Common myeloid progenitor, CD34-positive (primary cell): ENCODE measurements at places on chromosomes 3 and 15.

GRCh38 chr3:156460206-156460611 lies 94.7 kb downstream of the SSR3 start:
- peak; percentile 86 for DNase-seq

GRCh38 chr15:31554261-31554660 lies 227.6 kb downstream of the KLF13 start:
- no peak for DNase-seq

GRCh38 chr15:63390689-63391088 lies 9.0 kb upstream of the CA12 start:
- no peak for DNase-seq

- no peak for DNase-seq
Observed at GRCh38 chr3:9231471-9231870, 18.0 kb downstream of the SRGAP3 start.

- no peak for DNase-seq
Observed at GRCh38 chr3:41874022-41874421, 87.9 kb downstream of the ULK4 start.

DNA sequence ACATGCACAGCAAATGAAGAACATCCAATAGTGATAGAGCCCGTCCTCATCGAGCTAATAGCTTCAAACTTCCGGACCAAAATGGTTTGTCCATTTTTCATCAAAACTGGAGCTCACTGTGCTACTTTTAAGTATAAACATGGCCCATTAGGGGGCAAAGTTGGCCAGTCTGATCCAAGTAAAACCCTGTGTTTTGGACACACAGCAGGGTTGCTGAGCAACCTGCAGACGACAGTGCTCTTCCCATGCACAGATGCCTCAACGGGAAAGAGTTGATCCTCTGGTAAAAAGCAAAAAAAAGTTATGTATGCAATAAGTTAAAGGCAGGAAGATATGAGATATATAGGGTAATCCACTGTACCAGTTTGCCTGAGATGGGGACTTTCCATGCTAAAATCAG lies 244.0 kb upstream of the THBS1 start:
- DNase-seq, result no peak

DNA sequence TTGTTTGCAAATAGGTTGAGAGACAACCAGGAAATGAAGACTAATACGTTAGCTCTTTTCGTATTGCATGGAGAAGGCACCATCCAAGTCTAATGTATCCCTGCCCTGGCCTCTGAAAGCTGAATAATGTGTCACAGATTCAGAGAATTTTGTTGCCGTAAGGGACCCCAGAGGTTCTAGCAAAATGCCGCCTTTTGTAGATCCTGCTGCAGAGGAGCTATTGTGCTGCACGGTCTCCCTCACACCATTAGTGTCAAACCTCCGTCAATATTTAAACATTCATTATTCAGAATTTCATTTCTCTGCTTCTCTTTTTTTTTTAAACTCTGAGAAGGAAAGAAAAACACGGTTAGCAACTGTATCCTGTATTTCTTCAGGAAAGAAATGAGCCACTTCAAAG lies 238.7 kb downstream of the EPHB1 start:
- DNase-seq, result no peak

GRCh38 chr15:40344631-40345120 lies 3.9 kb upstream of the CCDC9B start:
- peak; percentile 57 for DNase-seq

DNA sequence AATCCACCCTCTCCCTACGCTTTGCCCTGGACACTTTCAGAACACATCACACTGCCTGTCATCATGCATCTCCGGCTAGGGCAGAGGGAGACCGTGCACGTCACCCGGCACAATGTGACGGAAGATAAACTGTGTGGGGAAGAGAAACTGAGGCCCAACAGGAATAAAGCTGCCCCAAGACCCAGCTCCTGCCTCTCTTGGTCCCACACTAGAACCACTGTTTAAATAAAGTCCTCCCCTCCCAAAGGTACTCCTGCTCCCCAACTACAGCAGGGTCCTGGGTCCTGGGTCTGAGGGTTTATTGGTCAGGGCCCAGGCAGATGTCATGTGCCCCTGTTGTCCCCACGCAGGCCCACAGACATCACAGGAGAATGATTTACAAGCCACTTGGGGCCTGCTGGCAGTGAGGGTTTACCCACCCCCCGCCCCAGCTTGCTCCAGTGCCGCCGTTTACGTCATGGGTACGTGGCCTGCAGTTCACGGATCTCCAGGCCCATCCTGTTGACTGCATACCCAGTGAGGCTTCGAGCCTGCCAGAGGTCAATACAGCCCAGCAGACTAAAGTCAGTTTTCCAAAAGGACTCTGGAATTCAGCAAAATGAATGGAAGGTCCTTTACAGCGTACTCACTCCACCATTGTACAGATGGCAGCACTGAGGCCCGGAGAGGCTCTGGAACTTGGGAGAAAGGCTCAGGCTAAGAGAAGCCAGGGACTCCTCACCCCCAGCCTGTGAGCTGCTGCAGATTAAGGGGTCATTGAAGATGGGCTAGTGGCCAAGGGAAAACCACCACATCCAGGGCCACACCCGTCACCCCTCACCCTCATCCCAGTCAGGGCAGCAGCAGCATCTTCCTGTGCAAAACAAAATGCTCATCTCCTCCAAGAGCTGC lies 23.2 kb downstream of the ALS2CL start:
- no peak for DNase-seq

DNA sequence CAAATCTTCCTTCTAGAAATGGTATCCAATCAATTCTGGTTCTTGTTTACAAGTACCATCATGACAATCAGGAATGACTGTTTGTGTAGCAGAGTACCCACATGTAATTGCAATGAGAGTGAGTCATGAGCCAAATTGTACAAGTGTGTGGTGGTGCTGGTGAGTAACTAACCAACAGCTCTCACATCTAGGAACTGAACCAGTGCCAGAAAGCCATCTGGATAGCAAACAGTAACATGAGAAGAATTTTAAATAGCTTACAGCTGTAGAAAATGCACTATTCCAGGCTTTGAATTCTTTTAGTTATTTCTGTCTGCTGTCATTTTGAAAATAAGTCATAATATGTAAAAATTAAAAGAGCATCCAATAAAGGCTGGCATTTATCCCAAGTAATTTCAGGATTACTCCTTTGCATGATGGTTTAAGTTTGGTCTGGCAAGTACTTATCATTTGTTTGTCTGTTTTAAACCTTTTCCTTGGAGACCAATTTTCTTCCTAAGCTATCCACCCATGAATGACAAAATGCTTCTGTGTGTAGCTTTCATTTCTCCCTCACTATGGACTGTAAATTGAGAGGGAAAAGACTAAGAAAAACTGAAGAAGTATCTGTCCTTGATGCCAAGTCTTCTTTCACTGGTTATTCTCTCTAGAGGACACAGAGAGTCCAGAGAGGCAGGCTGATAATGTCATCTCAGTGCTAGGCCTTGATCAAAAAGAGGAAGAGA lies 60.0 kb downstream of the PIK3CB start:
- DNase-seq, result peak; percentile 75

DNA sequence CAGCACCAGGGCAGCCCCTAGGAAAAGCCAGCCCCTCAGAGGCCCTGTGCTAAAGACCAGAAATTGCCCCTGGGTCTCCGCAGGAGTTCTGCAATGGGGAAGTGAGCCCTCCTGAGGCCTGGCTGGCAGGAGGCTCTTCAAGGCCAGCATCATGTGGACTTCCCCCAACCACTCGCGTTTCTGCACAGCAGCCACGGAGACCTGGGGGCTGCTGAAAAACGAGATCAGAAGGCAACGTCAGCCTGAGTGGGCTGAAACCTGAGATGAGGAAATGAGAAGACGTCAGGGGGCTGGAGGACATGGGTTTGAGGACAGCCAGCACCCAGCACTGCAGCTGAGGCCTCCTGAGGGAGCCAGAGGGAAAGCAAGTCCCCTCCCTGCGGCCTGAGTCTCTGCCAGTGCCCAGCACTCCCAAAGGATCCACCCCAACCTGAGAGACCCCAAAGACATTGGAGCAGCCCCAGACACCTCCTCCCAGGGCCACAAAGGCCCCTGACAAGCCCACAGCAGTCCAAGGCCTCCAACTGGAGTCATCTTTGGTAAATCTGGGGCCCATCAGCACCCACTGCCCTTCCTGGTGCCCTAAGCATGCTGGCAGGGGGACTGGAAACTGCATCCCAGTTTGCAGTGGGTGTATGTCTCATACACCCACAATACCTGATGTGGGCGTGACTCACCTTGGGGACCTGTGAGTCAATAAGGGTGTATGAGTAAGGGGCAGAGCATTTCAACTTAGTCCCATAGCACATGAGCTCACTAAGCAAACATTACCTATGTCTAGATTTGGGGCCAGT lies 29.2 kb upstream of the CYP11A1 start:
- peak; percentile 87 for DNase-seq

DNA sequence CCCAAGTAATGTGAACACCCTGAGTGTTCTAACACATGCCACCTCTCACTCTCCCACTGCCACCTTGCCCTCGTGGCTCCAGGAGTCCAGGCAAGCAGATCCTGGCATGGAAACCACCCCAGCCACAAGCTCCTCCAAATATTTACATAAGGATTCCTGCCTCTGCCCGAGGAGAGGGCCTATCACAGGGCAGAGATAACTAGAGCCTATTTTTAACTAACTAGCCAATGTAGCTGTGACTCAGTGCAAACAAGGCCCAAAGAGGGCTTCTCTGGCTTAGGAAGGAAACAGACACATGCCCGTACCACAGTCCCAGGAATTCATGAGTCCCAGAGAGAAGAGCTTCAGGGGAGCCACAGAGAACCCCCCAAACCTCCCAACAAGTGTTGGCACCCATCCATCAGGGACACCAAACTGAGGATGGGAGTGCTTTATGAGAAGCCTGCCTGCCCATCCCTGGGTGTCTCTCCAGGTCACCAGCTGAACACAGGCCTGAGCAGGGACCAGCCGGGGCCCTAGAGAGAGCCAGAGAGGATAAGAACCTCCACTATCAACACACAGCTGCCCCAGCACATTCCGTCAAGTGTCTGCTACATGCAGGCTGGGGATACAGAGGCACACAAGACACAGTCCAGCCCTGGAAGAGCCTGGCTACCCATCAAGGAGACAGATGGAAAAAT lies 9.2 kb downstream of the FYCO1 start:
- DNase-seq, result no peak

DNA sequence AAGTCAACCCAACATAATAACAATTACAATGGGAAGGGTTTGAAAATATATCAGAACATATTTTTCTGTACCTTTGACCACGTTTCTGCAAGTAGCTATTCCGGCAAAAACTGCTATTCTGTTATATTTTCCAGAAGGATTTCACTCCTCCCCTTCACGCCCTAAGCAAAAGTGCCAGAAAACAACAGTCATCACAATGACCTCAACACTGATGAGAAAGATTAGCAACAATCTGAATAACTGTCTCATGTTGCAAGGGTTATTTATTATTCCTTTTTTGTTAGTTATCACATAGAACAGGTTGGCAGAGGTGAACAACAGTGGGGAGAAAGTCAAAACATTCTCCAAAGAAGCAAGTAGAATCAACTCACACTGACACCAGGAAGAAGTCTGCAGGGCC lies 269.4 kb upstream of the ARRDC4 start:
- no peak for DNase-seq

DNA sequence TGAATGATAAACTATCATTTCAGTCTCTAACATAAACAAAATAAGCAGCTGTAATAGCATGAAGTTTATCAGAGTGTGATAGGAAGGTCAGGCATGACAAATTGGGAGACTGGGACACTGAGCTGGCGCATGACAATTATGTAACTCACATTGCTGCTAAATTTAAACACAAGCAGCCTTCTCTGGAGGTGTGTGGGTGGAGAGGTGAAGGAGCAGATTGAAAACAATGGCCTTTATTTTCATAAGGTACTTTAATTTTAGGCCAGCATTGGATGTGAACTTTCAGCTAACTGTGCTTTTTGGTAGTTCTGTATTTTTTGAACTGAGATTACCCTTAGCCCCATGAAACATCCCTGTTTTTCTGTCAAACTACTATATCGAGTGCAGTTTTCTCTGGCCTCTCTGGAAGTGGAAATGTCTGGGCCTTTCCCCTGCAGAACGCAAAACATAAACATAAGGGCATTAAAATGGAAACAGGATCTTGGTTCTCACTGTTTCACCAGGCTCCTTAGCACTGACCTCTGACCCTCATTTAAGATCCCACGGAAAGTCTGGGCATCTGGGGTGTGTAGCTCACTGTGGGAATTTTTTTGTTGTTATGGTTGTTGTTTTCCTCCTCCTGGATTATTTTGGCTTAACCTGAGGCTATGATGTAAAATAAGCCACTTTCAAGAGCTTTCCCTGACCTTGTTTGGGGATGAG lies 160.1 kb upstream of the DPH6 start:
- DNase-seq, result no peak

- DNase-seq, result no peak
Observed at GRCh38 chr3:152184971-152185686, 83.6 kb upstream of the MBNL1 start.

DNA sequence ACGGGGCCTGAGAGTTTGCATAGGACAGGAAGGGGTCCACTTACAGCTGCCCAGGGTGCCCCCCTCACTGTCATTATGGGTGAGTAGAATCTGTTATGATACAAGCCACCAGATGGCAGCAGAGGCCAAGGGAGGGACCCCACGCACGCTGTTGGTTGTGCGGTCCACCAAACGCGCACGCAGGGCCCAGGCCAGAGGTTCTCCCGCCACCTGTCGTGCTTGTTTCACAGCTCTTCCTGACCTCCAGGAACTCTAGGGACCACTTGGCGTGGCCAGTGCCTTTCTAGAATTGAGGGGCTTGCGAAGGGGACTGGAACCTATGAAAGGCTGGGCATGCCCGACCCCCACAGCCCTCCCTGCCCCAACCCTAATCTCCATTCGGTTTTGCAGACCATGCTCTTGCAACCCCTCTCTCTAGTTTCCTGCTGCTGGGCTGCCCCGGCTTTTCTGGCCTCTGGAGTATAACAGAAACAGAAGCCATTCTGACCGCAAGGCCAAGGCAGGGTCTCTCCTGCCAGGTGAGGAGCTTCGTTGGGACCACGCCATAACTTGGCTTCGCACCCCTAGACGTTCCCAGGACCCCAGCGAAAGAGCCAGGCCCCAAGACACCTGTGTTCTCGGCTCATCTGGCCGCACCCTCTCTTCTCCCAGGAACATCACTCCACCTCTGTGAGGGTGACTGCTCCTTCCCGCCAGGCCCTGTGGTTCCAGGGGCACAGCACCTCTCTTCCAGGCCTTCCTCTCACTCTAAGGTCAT lies 46.0 kb downstream of the ALDH1L1 start:
- DNase-seq, result peak; percentile 76

DNA sequence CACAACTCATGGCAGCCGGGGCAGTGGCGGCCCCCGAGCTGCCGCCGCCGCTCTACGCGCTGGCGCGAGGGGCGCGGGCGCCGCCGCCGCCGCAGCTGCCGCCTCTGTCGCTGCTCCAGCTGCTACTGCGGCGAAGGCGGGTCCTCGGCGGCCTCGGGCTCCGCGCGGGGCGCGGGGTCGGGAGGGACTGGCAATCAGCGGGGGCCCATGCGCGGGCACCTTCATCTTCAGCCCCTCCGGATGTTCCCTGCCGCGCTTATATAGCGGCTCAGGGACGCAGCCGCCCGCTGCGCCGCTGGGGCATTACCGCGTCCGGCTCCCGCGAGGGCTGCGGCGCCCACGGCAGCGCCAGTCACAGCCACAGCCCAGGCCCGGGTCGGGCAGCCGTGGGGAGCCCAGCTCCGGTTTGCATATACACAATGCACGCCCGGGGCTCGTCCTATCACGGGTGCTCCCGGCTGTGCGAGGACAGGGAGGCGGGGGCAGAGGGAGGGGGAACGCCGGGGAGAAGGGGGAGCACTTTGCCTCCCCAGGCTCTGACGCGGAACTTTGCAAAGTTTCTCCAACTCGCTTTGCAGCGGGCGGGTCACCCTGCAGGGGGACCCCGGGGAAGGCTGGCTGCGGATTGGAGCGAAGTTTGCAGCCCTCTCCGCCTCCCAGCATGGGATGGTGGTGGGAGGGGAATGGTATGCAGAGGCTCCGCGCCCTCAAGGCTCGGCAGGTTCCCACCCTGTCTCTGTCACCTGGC lies at the start of gene VGLL3:
VGLL3 (minus strand) TSS at position 416 of the 748 bp plus-strand sequence; CDS start at position 10, 406 bp downstream.
- DNase-seq, result peak; percentile 87
